Muscle of leg (tissue), 16 donors: ENCODE measurements at places on chromosomes 1 and 21. TPM values are rescaled to one million over a fixed set of nuclear protein-coding genes. Genes with fewer than 3 reads are reported as not detected.

The PPP1R15B gene
- 24.6 TPM for polyA plus RNA-seq

- DNase-seq, result no peak
Observed at GRCh38 chr1:28249013-28249865, 10.1 kb upstream of the SESN2 start.

The PCBP3 gene
- 1.7 TPM for polyA plus RNA-seq

GRCh38 chr1:114828251-114828650 lies 26.4 kb upstream of the SYCP1 start:
- no peak for DNase-seq

DNA sequence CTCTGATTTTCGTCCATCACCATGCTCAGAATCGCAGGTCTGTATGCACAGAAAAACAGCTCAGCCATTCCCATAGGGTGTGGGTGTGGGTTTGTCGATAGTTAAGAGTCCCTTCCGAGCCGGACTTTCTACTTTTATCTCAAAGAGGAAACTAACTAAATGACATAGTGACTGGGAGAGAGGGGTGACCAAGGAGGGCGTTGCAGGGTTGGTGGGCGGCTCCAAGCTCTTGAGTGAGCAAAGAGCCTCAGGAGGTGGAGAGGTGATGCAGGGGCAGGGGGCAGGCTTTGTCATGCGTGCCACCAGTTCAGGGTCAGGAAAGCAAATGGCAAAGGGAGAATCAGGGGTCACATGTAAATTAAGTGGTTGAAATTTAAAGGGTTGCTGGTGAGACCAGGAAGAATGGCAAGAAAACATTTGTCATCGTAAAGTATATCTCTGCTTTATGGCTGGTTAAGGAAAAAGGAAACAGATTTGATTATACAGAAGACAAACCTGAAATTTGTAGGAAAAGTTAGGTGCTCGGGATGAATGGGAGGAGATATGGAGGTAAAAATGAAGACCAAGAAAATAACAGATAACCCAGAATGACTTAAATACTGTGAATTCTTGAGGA lies 249.0 kb downstream of the SETD4 start:
- DNase-seq, result no peak

The TARBP1 gene
- polyA plus RNA-seq, result 17.8 TPM

The TNFSF4 gene
- 2.5 TPM for polyA plus RNA-seq

The OR2M4 gene
- polyA plus RNA-seq, result not detected

- DNase-seq, result no peak
Observed at GRCh38 chr21:41971891-41972290, 18.1 kb upstream of the C2CD2 start.

DNA sequence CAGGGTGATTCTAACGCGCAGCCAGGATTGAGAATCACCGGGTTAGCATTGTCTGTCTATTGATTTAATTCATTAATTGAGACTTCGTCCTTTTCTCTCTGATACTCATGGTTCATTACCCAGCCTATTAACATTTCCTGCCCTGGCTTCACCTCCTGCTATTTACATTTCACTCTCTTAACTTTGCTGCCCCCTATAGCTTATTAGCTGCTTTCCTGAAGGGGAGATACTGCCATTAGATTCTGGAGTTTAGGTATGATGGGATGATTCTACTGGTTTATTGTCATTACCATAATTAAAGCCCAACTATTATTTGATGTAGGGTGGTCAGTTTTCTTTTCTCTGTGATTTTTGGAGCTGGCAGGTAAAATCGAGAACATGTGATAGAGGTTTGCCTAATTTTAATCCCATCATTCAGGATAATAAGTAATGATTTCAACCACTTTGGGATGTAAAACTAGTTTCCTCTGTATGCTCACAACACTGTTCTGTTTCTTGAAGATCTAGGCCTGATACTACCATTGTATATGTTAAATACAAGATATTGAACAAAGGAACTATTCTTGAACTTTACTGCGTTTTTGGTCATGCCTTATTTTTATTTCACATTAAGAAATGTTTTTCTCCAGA lies 6.4 kb downstream of the PPP2R5A start:
- DNase-seq, result peak; percentile 68

DNA sequence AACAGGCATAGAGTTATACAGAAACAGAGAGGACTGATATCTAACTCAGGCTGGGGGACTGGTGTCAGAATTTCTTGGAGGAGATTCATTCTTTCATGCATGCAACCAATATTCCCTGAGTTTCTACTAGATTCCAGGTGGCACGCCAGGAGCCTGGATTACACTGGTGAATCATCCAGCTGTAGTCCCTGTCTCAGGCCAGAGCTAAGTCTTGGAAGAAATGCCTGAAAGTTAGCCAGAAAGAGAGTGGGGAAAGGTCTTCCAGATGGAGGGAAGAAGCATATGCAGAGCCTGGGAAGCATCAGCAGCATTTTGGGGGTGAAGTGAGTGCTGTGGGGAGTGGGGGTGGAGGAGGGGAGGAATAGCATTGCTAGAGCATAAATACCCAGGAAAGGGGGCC lies 239.1 kb downstream of the OMA1 start:
- DNase-seq, result peak; percentile 78

The FUCA1 gene
- 12.7 TPM for polyA plus RNA-seq

The TEX50 gene
- not detected for polyA plus RNA-seq

The CD160 gene
- polyA plus RNA-seq, result 0.79 TPM

DNA sequence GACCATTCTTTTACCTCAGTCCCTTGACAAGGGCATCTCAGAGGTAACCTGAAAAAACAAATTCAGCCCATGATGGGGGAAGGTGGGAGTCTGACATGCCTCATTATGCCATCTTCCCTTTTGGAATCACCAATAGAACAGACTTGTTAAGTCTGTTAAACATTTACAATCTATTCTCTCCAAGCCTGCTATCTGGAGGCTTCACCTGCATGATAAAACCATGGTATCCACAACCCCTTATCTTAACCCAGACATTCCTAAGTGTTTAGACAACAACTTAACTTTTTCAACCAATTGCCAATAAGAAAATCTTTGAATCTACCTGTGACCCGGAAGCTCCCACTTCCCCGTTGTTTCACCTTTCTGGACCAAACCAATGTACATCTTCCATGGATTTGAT lies 233.0 kb upstream of the CACYBP start:
- DNase-seq, result no peak

- no peak for DNase-seq
Observed at GRCh38 chr1:19057182-19057779, 100.8 kb upstream of the IFFO2 start.

The SYPL2 gene
- 204 TPM for polyA plus RNA-seq

The ERRFI1 gene
- 6.2 TPM for polyA plus RNA-seq

GRCh38 chr21:34707876-34708325 lies 39.1 kb downstream of the CLIC6 start:
- DNase-seq, result no peak

The PODN gene
- polyA plus RNA-seq, result 10.7 TPM

- peak; percentile 4 for DNase-seq
Observed at GRCh38 chr1:92754000-92754718, 30.7 kb downstream of the EVI5 start.

The AMPD1 gene
- polyA plus RNA-seq, result 51.9 TPM

- DNase-seq, result peak; percentile 39
Observed at GRCh38 chr1:162422662-162423375, 10.9 kb upstream of the SH2D1B start.

DNA sequence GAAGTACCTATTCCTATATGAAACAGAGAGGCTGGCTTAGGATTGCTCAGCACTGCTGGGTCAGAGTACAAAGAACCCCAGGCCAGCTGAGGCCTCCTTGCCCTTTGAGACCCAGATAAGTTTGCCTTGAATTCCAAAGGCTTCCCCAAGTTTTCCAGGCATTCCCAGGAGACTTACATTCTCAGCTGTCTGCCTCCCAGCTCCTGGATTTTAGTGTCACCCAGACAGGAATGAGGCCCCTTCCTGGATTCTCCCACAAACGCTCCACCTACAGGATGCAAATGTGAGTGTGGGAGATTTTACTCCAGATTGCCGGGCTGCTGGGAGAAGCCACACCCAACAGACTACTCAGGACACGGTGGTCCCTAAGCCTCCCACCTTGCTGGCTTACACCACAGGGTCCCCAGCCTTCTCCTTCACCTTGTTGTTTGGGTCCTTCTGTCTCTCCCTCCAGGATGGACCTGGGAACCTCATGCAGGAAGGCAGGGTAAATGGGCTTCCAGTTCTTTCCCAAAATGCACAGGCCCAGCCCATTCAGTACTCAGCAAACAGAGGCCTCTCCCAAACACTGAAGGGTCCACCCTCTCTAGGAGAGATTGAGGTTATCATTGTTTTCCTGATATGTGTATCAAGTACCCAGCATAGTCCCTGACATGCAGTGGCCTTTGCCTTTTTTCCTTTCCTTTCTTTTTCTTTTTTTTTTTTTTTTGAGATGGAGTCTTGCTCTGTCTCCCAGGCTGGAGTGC lies 10.6 kb downstream of the RHBG start:
- no peak for DNase-seq

DNA sequence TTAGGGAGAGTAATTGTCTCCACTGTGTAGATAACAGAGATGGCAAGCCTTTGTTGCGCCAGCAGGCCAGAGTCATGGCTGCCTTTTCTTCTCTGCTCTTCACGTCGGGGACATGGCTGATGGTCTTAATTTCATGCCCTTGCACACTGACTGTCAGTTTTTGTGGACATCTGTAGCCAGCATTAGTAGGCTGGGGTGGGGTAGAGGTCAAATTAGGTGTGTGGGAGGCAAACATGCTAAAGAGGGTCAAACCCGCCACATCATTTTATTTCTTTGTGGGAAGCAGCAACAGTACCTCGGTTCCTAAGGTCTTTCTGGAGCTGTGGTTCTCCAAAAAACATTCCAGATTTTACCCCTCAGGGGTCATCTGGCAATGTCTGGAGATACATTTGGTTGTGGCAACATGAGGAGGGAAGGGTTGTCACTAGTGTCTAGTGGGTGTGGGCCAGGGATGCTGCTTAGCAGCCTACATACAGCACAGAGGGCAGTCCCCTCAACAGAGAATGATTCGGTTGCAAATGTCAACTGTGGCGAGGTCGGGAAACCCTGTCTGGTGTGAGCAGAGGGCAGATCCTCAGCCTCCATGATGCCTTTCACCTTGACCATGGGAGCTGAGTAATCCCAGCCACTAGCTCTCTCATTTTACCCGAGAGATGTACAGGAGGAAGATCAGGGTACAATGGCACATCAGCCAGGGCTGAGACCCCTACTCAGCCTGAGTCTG lies 14.7 kb downstream of the RUNX1 start:
- no peak for DNase-seq
